ENCODE measurements at places on chromosomes 2 and 18. TPM values are rescaled to one million over a fixed set of nuclear protein-coding genes. Genes with fewer than 3 reads are reported as not detected.

- H3K27ac ChIP-seq = peak overlapping the region; percentile 88
- H3K4me3 ChIP-seq = peak overlapping the region; percentile 35
- H3K4me1 ChIP-seq = peaks cover 25% of the 10 kb centered on the region
- H3K36me3 ChIP-seq = no peaks in the 10 kb centered on the region
- peak; percentile 89 for DNase-seq
Observed at GRCh38 chr18:27921904-27922751, 254.8 kb downstream of the CDH2 start.

DNA sequence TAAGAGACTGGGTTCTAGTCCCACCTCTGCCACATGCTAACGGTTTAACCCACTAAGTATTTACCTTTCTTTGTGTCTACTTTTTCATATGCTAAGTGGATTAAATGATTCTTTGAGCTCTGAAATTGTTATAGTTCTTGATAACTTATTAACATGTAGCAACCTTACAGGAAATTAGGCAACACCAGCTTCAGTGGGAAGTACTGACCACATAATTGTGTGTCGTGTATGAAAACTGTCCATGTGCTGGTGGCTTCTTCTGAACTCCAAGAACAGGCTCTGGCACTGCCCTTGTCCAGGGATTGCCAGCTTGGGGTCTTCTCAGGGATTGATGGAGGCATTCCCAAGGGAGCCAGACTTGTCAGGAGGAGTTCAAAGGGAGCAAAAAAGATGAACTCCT, 427.7 kb downstream of the TGIF1 start:
- no peak overlapping the region for H3K27ac ChIP-seq
- H3K4me3 ChIP-seq = no peak overlapping the region
- H3K4me1 ChIP-seq = no peaks in the 10 kb centered on the region
- H3K27me3 ChIP-seq = peaks cover 28% of the 10 kb centered on the region

DNA sequence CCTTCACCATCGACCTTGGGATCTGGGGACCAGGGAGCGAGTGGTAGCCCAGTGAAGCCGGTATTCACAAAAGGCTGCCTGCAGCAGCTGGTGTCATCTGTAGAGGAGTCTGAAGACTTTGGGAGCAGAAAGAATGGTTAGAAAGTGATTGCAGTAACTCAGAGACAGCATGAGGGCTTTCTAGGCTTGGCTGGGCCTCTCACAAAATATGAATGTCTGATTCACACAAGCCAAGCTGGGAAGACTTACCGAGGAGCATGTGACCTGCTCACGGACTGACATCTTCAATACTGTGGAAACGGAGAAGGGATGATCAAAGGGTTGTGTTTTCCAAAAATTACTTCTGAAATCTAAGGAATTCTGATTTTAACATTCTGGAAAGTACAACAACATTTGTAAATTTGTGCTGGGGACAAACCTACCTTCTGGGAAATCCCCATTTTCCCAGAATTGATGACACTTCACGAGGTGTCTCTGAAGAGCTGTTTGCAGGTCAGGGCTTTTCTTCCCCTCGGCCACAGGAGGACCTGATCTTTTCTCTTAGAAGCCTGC, 111.7 kb downstream of the ACOXL start:
- peaks cover 33% of the 10 kb centered on the region for H3K27me3 ChIP-seq
- H3K36me3 ChIP-seq = no peaks in the 10 kb centered on the region
- no peaks in the 10 kb centered on the region for H3K4me1 ChIP-seq
- DNase-seq = no peak
- H3K4me3 ChIP-seq = no peak overlapping the region

- no peak overlapping the region for H3K27ac ChIP-seq
- no peak overlapping the region for H3K4me3 ChIP-seq
- DNase-seq = no peak
- no peaks in the 10 kb centered on the region for H3K27me3 ChIP-seq
- no peaks in the 10 kb centered on the region for H3K36me3 ChIP-seq
Observed at GRCh38 chr2:210663631-210664089, 107.3 kb downstream of the CPS1 start.

GRCh38 chr2:222358876-222359275, 60.1 kb upstream of the PAX3 start:
- H3K27ac ChIP-seq = no peak overlapping the region
- no peaks in the 10 kb centered on the region for H3K36me3 ChIP-seq
- no peak for DNase-seq
- H3K27me3 ChIP-seq = no peaks in the 10 kb centered on the region

Gene LYPD6B
- total RNA-seq = 35.7 TPM

- no peak overlapping the region for H3K27ac ChIP-seq
- no peak for DNase-seq
- no peak overlapping the region for H3K4me3 ChIP-seq
- peaks cover 28% of the 10 kb centered on the region for H3K4me1 ChIP-seq
- H3K27me3 ChIP-seq = no peaks in the 10 kb centered on the region
Observed at GRCh38 chr2:160321006-160321405, 120.9 kb upstream of the ITGB6 start.

DNA sequence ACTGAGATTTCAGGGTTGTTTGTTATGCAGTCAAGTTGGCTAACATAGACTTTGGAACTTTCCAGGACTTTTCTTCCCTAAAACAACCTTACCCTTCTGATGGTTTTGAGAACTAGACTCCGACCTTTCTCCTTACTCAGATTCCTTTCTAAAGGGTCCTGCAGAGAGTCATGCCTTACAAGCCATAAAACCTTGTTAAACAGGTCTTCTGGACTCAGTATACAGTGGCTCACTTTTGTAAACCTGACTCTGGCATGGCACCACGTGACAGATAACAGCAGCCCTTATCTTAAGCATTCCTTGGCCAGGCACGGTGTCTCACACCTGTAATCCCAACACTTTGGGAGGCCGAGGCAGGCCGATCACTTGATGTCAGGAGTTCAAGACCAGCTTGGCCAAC, 253.2 kb upstream of the RAB6C start:
- no peaks in the 10 kb centered on the region for H3K36me3 ChIP-seq
- DNase-seq = no peak
- H3K27ac ChIP-seq = no peak overlapping the region

- no peaks in the 10 kb centered on the region for H3K27me3 ChIP-seq
- no peak for DNase-seq
- no peak overlapping the region for H3K4me3 ChIP-seq
- no peaks in the 10 kb centered on the region for H3K36me3 ChIP-seq
- peaks cover 30% of the 10 kb centered on the region for H3K4me1 ChIP-seq
Observed at GRCh38 chr2:235642446-235643098, 148.7 kb downstream of the AGAP1 start.

DNA sequence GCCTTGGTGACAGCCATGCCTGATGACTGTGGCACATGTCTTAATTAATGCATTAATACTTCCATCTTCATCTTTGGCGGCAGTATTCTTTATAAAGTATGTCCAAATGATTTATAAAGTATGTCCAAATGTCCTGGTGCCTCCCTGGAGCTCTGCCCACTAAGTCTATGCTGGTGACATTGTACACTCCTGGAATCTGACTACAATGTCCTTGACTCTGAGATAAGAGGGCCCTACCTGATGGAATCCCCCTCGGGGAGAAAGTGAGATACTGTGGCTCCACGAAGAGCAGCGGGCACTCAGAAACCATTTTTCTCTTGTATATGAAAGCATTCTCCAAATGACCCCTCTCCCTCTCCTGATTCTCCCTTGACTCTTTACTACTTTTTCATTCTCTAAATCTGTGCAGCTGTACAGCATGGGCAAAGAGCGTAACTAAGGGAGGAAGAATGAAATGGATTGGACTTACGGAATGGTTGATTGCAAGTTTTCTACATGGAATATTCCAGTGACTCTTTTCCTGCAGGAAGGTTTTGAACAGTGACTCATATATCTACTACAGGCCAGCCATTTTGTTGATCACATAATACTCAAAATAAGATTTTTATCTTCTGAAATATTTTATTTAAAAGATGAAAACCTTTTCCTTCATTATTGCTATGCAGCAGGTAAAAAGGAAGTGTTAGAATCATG, 17.3 kb downstream of the RAB12 start:
- no peak overlapping the region for H3K4me3 ChIP-seq
- peaks cover 48% of the 10 kb centered on the region for H3K36me3 ChIP-seq
- no peaks in the 10 kb centered on the region for H3K27me3 ChIP-seq

- H3K27me3 ChIP-seq = 0 out of 2 replicates have a peak, but pooled peaks cover 4% of the 10 kb centered on the region
- H3K4me3 ChIP-seq = no peak overlapping the region
- no peaks in the 10 kb centered on the region for H3K4me1 ChIP-seq
- no peak for DNase-seq
Observed at GRCh38 chr2:176891857-176892256, 320.7 kb upstream of the HNRNPA3 start.

Gene PLCL1
- not detected for total RNA-seq

GRCh38 chr18:45560870-45561269, 54.4 kb upstream of the SLC14A2 start:
- H3K4me3 ChIP-seq = no peak overlapping the region
- no peak overlapping the region for H3K27ac ChIP-seq
- no peak for DNase-seq
- H3K27me3 ChIP-seq = no peaks in the 10 kb centered on the region

Gene BARD1
- total RNA-seq = 48.6 TPM

DNA sequence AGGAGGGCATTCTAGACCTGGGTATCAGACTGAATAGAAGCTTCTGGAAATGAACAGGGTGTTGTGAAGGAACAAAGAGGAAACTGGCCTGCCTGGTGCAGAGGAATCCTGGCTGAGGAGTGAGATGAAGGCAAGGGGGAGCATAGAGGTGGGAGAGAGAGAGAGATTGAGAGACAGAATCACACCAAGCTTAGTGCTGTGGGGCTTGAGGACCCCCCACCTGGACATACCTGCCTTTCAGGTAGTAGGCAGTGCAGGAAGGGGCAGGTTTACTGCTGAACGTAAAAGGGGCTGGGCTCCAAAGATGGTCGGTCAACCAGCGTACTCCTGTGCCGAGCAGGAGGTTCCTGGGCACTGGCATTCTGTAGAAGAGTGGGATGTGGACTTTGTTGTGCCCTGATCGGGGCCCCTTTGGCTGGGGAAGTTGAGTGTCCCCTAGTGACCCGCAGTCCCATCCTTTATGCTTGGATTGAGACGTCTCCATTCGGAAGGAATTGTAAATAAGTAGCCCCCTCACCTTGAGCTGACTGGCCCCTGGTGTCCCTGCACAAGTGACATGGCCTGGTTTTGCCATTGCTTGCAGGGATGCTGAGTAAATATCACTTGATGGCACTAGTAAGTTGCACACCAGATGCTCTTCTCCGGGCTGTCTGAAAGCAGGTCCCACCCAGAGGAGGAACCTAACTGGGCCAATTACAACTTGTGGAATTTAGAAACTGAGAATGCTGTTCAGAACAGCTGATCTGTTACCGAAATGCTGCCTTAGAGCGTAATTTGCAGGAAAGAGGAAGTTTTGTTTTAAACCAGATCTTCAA, 1.4 kb downstream of the UBE2F start:
- no peak overlapping the region for H3K27ac ChIP-seq
- H3K4me1 ChIP-seq = peaks cover 16% of the 10 kb centered on the region
- H3K36me3 ChIP-seq = peaks cover 3% of the 10 kb centered on the region
- no peak for DNase-seq

GRCh38 chr2:240462073-240462706, 26.7 kb downstream of the GPC1 start:
- H3K27me3 ChIP-seq = no peaks in the 10 kb centered on the region
- peaks cover 17% of the 10 kb centered on the region for H3K36me3 ChIP-seq
- H3K4me3 ChIP-seq = no peak overlapping the region
- no peaks in the 10 kb centered on the region for H3K4me1 ChIP-seq
- H3K27ac ChIP-seq = no peak overlapping the region

Gene SRD5A2
- not detected for total RNA-seq

Gene GCFC2
- 28.4 TPM for total RNA-seq

- no peak overlapping the region for H3K4me3 ChIP-seq
- DNase-seq = no peak
- no peaks in the 10 kb centered on the region for H3K36me3 ChIP-seq
- no peaks in the 10 kb centered on the region for H3K27me3 ChIP-seq
- H3K4me1 ChIP-seq = peaks cover 2% of the 10 kb centered on the region
Observed at GRCh38 chr2:55087936-55088335, 37.7 kb upstream of the RTN4 start.

Gene COLEC11
- total RNA-seq = not detected

Gene INPP5D
- 13.3 TPM for total RNA-seq

- H3K4me1 ChIP-seq = peaks cover 16% of the 10 kb centered on the region
- H3K4me3 ChIP-seq = no peak overlapping the region
- H3K36me3 ChIP-seq = no peaks in the 10 kb centered on the region
- H3K27ac ChIP-seq = no peak overlapping the region
- DNase-seq = no peak
Observed at GRCh38 chr18:54830260-54830659, 2.0 kb downstream of the RAB27B start.

All from SJSA1 (cell line).